K562 (cell line): ENCODE measurements at places on chromosomes 2 and 18. TPM values are rescaled to one million over a fixed set of nuclear protein-coding genes. Genes with fewer than 3 reads are reported as not detected.

The PDE1A gene
- total RNA-seq, result 0.49 and 0.64 TPM in 2 replicates

The TMEM17 gene
- total RNA-seq, result 0.58 and 1.2 TPM in 2 replicates

The ZBTB14 gene
- total RNA-seq, result 8.5 and 9.0 TPM in 2 replicates

The FAM237A gene
- not detected in 2 replicates for total RNA-seq

The C18orf54 gene
- 8.3 and 8.7 TPM in 2 replicates for total RNA-seq

The LHCGR gene
- total RNA-seq, result not detected in 2 replicates

- no peaks in the 10 kb centered on the region; the same call in 2 of the 3 replicates for H3K27me3 ChIP-seq
- H3K27ac ChIP-seq, result no peak overlapping the region
These were observed 1.7 kb downstream of the L3MBTL4 start for GRCh38 chr18:6412933-6413472.

GRCh38 chr2:27703638-27704341 is 40.1 kb downstream of the SLC4A1AP start:
- no peak overlapping the region for H3K27ac ChIP-seq
- no peak overlapping the region for H3K4me3 ChIP-seq
- H3K36me3 ChIP-seq, result no peaks in the 10 kb centered on the region
- no peaks in the 10 kb centered on the region; the same call in 1 of the 2 replicates for H3K4me1 ChIP-seq
- DNase-seq, result peak; percentile 83

DNA sequence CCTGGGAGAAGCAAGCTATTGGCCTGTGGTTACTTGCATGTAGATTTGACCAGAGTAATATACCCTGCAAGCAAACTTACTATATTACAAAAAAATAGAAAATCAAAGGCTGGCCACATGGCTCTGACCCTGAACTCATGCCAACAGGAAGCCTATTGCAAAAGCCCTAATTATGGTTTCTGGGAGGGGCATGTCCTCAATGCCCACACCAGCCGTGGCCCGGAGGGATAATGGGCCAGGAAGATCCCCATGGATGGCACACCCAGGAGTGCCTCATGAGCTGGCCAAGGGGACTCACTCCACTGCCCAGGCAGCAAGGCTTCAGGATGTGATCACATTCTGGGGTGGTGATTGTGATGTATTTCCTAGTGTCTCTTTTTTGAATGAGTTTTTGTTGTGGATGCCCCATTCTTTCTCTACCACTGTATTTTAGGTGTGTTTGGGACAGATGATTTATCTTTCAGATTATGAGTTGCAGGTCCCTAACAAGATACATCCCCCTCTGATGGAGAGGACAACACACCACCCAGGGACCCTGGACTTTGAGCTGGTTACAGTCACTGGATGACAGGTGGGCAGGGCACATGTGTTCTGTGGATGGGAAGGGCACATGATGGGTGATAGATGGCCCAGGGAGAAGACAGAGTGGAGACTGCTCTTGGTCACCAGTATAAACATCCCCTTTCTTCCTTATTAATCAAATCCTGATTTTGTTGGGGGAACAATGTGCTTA is 18.7 kb upstream of the TFCP2L1 start:
- H3K27me3 ChIP-seq, result peaks cover 19% of the 10 kb centered on the region
- no peak overlapping the region for H3K4me3 ChIP-seq
- no peaks in the 10 kb centered on the region for H3K4me1 ChIP-seq
- H3K27ac ChIP-seq, result no peak overlapping the region
- DNase-seq, result no peak
- H3K36me3 ChIP-seq, result no peaks in the 10 kb centered on the region

DNA sequence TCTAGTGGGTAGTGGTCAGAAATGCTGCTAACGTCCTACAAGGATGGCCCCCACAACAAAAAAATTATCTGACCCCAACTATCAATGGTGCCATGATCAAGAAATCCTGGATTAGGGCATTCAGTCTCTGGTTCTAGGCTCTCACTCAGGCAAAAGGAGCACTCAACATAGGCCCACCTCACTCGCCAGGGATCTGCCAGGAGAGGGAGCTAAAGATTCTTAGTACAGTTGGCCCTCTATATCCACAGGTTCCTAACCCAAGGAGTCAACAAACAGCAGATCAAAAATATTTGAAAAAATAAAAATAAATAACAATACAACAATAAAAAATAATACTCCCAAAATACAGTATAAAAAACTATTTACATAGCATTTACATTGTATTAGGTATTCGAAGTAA is 10.0 kb downstream of the SLC4A5 start:
- H3K36me3 ChIP-seq, result no peaks in the 10 kb centered on the region
- peak; percentile 63 for DNase-seq
- H3K4me1 ChIP-seq, result no peaks in the 10 kb centered on the region; the same call in 1 of the 2 replicates

DNA sequence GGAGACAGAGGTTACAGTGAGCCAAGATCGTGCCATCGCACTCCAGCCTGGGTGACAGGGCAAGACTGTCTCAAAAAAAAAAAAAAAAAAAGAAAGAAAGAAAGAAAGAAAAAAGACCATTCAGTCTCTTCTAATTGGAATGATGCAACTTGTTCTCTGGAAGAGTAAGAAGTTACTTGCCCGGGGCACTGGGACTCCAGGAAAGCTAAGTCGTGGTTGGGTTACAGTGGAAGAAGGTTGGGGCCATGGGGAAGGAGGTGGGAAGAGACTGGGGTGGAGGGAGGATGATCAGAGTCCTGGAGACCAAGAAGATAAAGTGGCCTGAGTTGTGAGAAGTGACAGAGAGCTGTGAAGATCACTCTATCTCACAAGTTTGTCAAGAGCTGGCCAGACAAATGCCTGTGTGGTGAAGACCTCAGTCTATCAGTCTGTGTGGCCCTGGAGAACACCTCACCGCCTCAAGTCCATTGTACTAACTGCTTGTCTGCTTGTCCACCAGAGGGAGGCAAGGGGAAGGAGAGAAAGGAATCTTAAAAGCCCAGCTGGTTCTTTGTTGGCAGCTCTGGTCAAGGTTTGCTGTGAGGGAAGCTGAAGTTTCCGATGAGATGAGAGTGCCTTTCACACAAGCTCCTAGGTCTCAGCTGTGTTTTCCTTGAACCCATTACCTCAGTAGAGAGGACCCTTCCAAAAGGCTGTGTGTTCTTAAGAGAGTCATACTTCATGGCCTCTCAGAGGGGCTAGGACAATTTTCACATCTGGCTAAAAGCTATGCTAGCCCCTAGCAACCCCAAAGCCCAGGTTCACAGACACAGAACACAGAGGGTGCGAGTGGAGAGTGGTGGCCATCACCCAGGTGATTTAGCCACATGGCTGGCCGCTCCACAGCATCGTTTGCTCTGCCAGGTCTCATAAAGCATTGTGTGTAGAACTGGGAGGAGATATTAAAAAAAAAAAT is 72.0 kb upstream of the TMEM178A start:
- H3K4me1 ChIP-seq, result no peaks in the 10 kb centered on the region
- H3K4me3 ChIP-seq, result no peak overlapping the region
- H3K27ac ChIP-seq, result no peak overlapping the region
- no peaks in the 10 kb centered on the region for H3K36me3 ChIP-seq
- peaks cover 6% of the 10 kb centered on the region; the same call in 2 of the 3 replicates for H3K27me3 ChIP-seq
- DNase-seq, result peak; percentile 61

- H3K27ac ChIP-seq, result no peak overlapping the region
- no peak for DNase-seq
These were observed 42.8 kb downstream of the STK25 start for GRCh38 chr2:241465543-241465942.

DNA sequence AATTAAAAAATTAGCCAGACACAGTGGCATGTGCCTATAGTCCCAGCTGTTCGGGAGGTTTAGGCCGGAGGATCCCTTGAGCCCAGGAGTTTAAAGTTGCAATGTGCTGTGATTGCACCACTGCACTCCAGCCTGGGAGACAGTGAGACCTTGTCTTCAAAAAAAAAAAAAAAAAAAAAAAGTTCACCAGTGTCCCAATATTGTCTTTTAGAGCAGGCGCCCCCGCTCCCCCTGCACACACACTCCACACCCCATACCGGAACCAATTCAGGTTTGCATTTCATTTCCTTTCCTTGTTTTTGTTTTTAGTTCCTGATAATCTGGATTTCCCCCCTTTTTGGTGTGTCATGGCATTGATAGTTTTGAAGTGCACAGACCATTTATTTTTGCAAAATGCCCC is 10.4 kb downstream of the TMEM87B start:
- no peak for DNase-seq
- no peaks in the 10 kb centered on the region for H3K4me1 ChIP-seq
- H3K27ac ChIP-seq, result no peak overlapping the region

DNA sequence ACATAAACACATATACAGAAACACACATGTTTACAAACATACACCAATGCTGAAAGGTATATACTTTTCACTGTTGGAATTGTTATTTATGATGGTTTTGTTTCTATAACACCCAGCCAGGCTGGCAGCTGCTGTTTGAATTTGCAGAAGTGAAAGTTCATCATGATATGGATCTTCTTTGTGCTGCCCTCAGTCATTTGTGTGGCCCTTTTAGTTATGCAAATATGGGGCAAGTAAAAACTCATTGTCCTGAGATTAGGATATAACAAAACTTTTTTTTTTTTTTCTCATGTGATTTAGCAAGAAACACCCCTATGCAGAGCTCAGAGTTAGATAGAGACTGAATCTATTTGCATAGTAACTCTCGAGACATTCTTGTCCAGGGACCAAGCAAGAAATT is 714.1 kb downstream of the KCNJ3 start:
- H3K4me3 ChIP-seq, result no peak overlapping the region
- H3K36me3 ChIP-seq, result no peaks in the 10 kb centered on the region
- no peak overlapping the region for H3K27ac ChIP-seq
- no peaks in the 10 kb centered on the region for H3K27me3 ChIP-seq

DNA sequence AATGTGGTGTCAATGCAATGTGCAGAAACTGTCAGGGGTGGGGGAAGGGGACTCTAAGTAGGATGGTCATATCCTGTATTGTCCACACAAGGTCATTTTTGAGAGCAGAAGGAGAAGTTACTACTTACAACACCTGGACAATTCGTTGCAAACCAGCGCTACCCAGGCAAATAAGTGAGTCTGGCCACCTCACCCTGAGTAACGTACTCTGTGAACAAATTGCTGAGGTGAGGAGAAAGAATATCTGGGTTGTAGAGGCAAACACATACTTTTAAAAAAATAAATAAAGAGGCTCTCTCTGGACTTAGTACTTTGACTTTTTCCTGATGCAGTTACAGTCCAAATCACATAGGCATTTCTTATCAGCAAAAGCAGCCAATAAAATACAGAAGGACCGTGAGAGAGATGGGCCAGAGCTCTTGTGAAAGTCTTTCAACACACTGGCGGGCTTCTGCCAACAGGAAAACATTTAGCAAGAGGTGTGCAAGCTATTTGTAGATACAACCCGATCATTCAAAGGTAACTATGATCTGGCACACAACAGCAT is 268.2 kb upstream of the ID2 start:
- DNase-seq, result no peak
- H3K4me1 ChIP-seq, result no peaks in the 10 kb centered on the region
- H3K27me3 ChIP-seq, result peaks cover 47% of the 10 kb centered on the region
- no peak overlapping the region for H3K4me3 ChIP-seq
- H3K36me3 ChIP-seq, result no peaks in the 10 kb centered on the region
- H3K27ac ChIP-seq, result no peak overlapping the region

- no peak overlapping the region for H3K4me3 ChIP-seq
- no peaks in the 10 kb centered on the region for H3K4me1 ChIP-seq
- DNase-seq, result no peak
- H3K36me3 ChIP-seq, result no peaks in the 10 kb centered on the region
- no peak overlapping the region for H3K27ac ChIP-seq
- no peaks in the 10 kb centered on the region for H3K27me3 ChIP-seq
These were observed 19.3 kb upstream of the SMCHD1 start for GRCh38 chr18:2636126-2636631.

- no peak overlapping the region for H3K27ac ChIP-seq
- no peaks in the 10 kb centered on the region for H3K36me3 ChIP-seq
- no peaks in the 10 kb centered on the region for H3K27me3 ChIP-seq
These were observed 42.1 kb downstream of the HS1BP3 start for GRCh38 chr2:20608666-20609348.

DNA sequence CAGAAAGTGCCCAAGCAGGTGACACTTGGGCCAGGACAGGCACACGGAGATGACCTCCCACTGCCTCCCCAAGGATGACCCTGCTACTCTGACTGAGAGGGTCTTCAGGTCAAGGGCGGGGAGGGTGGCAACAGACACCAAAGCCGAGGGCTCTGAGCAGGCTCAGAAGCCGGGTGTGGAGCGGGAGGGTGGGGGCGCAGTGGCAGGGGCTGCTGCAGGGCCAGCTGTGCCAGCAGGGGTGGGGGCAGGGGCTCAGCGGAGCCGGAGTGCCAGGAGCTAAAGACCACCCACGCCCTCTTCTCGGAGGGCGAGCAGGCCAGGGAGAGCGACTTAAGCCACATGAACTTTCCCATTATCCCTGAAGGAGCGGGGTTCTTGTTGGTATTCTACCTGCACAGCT is 93.3 kb upstream of the MBOAT2 start:
- no peak overlapping the region for H3K4me3 ChIP-seq
- no peak overlapping the region for H3K27ac ChIP-seq
- no peaks in the 10 kb centered on the region for H3K4me1 ChIP-seq
- H3K27me3 ChIP-seq, result no peaks in the 10 kb centered on the region
- DNase-seq, result no peak

DNA sequence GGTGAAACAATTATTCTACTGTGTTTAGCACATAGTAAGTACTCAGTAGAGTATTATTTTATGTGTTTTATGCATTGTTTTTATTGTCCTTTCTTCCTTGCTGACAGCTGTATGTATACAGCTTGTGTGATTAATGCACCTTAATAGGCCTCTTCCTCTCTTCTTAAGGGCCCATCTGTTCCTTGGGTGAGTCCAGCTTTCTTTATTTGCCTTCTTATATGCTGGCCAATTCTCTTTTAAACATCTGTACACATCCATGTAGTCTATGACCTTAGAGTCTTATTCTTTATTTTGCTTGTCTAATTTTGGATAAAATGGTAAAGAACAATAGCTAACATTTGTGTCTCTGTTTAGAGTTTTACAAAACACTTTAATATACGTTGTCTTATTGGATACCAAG is 333.7 kb upstream of the MEIS1 start:
- H3K36me3 ChIP-seq, result no peaks in the 10 kb centered on the region
- no peak overlapping the region for H3K27ac ChIP-seq
- DNase-seq, result no peak
- no peaks in the 10 kb centered on the region for H3K4me1 ChIP-seq

DNA sequence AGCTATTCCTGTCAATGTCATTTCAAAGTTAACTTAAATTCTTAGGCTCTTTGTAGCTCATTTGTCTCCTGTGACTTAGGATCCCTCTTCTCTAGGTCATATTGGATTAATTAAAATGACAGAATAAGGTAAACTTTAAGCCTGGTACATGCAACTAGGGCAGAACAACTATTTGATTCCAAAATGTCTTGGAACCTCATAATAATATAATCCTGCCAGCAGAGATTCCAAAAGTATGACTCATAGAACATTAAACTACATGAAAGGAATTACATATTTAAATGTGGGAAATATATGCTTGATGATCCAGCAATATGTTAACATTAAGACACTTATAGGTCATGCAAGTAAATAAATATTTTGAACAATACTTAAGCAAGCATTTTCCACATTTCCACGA is 63.3 kb downstream of the COL3A1 start:
- H3K4me3 ChIP-seq, result no peak overlapping the region
- no peak for DNase-seq
- no peaks in the 10 kb centered on the region for H3K36me3 ChIP-seq
- no peak overlapping the region for H3K27ac ChIP-seq
- H3K27me3 ChIP-seq, result no peaks in the 10 kb centered on the region

GRCh38 chr18:8813611-8814010 is 108.3 kb downstream of the MTCL1 start:
- H3K4me1 ChIP-seq, result no peaks in the 10 kb centered on the region
- DNase-seq, result no peak
- no peak overlapping the region for H3K4me3 ChIP-seq
- no peak overlapping the region for H3K27ac ChIP-seq
- H3K36me3 ChIP-seq, result no peaks in the 10 kb centered on the region
- H3K27me3 ChIP-seq, result peaks cover 22% of the 10 kb centered on the region

- H3K36me3 ChIP-seq, result no peaks in the 10 kb centered on the region
- no peaks in the 10 kb centered on the region for H3K4me1 ChIP-seq
- no peaks in the 10 kb centered on the region for H3K27me3 ChIP-seq
These were observed 243.8 kb downstream of the ERBB4 start for GRCh38 chr2:212294816-212295215.
